RWPE2 (cell line): ENCODE measurements at places on chromosomes 16 and 17.

DNA sequence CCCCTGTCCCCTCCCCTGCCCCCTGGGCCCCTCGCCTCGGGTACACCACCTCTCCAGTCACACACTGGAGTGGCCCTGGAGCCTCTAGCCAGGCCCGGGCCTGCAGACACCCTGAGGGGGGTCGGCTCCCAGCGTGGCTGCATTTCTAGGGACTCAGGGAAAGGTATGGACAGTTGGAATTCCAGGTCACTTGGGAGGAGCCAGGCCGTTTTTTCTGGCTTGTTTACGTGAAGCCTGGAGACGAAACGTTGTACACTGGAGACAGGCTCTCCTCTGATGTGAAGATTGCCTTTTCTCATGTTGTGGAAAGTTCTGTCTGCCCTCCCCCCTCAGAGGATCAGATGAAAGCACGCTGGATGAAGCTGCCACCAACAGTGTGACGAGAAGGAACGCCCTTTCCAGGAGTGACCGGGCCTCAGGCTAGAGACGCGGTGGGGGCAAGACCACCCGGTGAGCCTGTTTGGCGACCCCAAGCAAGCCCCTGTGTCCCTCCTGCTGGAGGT is 4.0 kb upstream of the PPP1R27 start:
- no peak for DNase-seq

GRCh38 chr16:17374668-17375255 is 96.0 kb downstream of the XYLT1 start:
- DNase-seq, result no peak

GRCh38 chr17:65638221-65638975 is 77.0 kb upstream of the AXIN2 start:
- DNase-seq, result no peak

GRCh38 chr16:24156777-24157176 is 99.4 kb upstream of the CACNG3 start:
- no peak for DNase-seq

GRCh38 chr17:42518046-42518754 is 17.8 kb upstream of the NAGLU start:
- DNase-seq, result peak; percentile 85

- DNase-seq, result peak; percentile 79
These were observed 6.1 kb downstream of the GJD3 start for GRCh38 chr17:40358323-40359038.

DNA sequence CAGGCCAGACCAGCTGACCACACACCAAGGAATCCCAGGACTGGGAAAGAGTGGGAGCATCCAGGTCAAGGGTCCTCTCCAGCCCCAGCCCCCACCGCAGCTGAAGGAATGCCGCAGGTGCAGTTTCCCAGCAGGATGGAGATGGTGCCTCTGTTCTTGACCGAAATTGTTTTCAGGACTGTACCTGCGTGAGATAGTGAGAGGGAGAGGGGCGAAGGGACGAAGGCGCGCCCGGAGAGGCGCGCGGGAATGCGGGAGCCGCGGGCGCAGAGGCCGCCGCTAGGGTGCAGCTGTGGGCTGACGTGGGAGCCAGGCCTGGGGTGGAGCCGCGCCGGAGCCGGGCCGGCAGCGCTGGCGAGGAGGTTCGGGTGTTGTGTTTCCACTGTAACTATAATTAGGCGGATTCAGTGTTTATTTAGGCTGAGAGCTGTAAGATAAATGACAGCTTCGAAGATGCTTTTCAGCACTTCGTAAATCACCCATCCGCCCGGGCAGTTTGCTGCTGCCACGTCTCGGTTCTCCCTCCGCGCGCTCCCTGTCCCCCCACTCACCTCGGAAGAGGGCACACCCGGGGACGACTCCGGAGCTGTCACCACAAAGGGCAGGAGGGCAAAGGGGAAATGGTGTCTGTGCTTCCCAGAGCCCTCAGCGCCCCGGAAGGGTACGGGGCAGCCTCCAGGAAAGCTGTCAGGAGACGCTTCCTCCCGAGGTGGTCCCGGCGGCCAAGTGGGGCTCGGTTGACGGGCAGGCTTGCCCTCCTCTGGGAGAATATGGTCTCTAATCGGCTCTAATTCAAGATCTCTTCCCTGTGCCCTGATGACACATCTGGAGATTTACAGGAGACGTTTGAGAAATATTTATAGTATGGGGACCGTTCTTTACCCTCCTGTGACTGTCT is 38.2 kb downstream of the HOXB1 start:
- DNase-seq, result no peak

GRCh38 chr17:35017021-35017420 is 36.7 kb downstream of the LIG3 start:
- DNase-seq, result no peak

DNA sequence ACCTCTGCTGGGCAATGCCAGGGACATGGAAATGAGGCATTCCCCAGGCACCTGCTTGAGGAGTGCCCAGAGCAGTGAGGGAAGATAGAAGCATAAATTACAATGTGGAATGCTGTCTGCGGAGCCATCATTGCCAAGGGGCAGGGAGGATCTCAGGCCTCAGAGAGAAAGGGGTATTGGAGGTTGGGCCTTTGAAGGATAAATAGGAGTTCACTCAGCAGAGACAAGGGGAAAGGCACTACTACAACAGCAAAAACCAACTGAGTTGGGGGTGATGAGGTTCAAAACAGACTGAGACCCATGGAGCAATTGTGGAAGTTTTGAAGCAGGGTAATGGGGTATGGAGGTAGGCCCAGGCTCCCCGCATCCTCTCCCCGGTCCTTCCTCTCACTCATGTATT is 32.8 kb downstream of the SREBF1 start:
- DNase-seq, result no peak

- DNase-seq, result no peak
These were observed 2.9 kb downstream of the SLC47A2 start for GRCh38 chr17:19713462-19713861.

DNA sequence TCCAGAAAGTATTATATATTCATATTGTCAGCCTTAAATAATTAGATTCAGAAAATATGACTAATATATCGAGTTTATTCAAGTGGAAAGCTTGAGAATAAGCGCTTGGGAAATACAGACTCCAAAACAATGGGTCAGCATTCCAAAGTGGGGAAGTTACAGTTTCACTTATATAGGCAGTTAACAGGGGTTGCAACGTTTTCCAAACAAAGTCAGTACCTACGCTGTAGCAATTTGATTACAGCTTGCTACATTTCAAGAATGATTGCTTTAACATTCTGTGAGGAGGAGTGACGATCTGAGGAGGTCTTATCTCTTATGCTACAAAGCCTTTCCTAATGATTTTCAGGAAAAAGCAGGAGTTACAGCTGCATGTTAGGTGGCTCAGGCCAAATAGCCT is 34.2 kb upstream of the HS3ST3A1 start:
- no peak for DNase-seq

GRCh38 chr17:13597723-13598347 is 3.9 kb downstream of the HS3ST3A1 start:
- no peak for DNase-seq

DNA sequence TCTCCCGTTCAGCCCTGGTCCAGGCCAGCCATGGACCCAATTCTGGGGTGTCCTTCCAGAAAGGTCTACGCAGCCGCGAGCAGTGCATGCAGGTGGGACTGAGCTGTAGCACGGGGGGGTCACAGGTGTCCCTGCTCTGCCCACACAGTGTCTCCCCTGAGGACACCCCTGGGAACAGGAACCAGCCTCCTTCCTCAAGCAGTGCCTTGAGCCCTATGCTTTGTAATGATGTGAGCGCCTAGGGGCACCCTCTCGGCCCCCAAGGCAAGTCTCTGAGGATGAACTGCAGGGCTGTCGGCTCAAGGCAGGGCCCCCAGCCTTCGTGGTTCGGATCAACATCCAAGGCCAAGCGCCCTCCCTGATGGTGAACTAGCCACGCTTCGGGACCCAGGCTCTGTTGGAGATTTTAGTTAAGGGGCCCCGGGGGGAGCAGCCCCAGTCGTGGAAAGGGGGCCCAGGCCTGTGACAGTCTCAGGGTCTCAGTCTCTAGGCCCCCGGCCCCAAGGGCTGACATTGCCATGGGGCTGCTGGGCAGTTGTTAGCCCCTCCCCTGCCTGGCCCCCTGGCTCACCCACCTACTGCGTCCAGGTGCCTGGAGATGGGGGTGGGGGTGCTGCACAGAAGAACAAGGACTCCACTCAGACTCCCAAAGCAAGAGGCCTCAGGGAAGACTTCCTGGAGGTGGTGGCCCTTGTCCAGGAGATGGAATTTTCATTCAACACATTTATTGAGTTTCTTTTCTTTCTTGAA is 2.3 kb downstream of the IL17C start:
- peak; percentile 57 for DNase-seq

- no peak for DNase-seq
These were observed 378.0 kb upstream of the C16orf82 start for GRCh38 chr16:26688699-26689098.

DNA sequence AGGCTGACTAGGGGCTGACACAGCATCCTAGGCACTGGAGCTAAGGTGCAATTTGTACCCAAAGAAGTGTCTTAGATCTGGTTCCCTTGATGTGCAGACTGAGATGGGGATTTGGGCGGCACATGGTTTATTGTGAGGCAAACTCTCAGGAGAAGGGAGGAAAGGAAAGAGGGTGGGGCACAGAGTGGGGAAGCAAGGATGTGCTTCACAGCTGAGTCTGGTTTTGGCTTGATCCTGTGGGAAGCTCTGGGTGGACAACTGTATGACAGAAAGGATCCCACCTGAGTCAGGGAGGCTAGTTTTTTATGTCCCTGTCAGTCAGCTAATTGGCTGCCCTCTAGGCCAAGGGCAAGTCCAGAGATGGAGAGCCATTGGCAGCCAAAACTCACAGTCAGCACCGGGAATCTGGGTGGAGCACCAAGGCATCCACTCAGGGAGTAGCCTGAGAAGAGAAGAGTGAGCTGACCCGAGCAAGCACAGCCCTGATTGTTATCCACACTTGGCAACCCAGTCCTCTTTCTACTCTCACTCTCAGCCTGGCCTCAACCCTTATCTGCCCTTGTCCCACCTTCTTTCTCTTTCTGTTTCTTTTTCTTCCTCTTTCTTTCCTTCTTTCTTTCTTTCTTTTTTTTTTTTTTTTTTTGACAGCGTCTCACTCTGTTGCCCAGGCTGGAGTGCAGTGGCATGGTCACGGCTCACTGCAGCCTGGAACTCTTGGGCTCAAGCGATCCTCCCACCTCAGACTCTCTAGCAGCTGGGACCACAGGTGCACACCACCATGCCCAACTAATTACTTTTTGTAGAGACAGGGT is 12.0 kb downstream of the ARL4D start:
- no peak for DNase-seq

DNA sequence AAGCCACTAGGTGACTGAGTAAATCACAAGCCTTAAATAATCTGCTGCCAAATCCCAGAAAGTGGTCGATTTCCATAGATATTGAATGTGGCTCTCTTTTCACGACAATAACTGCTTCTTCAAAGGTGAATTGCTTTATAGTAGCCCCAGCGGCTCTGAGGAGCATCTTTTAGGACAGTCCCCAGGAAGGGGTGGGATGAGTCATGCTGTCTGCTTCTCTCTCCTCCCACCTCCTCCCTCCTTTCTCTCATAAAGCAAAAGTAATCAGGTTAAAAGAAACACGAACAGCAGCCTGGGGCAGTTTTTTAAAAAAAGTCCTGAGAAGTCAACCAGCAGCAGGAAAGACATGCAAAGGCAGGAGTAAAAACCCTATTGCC is 1.8 kb downstream of the KIAA0513 start:
- DNase-seq, result no peak

DNA sequence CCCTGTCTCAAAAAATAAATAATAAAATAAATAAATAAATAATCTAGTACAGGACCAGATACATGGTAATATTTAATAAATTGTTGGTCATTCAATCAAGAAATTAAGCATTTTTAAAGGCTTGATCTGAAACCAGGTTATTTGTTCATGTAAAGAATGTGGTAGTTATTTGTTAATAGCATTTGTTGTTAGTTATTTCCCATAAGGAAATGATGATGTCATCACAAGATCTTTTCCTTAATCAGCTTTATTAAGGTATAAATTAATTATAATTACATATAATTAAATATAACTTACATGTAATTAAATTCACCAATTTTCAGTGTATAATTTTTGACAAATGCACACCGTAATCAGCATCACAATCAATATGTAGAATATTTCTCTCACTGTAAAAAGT is 19.5 kb upstream of the DHX40 start:
- no peak for DNase-seq

GRCh38 chr16:50126183-50126582 is 26.9 kb upstream of the TENT4B start:
- DNase-seq, result no peak

DNA sequence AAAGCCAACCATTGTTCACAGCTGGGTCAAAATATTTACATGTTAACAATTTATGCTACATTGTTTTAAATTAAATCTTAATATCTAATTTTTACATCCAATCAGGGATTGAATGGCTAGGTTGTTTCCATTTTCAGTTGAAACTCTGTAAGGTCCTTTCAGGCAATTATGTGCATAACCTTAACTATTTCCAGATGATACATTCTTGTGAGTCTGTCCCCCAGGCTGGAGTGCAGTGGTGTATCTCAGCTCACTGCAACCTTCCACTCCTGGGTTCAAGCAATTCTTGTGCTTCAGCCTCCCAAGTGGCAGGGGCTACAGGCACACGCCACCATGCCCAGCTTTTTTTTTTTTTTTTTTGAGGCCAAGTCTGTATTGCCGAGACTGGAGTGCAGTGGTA is 10.4 kb downstream of the CDC42EP4 start:
- DNase-seq, result no peak

DNA sequence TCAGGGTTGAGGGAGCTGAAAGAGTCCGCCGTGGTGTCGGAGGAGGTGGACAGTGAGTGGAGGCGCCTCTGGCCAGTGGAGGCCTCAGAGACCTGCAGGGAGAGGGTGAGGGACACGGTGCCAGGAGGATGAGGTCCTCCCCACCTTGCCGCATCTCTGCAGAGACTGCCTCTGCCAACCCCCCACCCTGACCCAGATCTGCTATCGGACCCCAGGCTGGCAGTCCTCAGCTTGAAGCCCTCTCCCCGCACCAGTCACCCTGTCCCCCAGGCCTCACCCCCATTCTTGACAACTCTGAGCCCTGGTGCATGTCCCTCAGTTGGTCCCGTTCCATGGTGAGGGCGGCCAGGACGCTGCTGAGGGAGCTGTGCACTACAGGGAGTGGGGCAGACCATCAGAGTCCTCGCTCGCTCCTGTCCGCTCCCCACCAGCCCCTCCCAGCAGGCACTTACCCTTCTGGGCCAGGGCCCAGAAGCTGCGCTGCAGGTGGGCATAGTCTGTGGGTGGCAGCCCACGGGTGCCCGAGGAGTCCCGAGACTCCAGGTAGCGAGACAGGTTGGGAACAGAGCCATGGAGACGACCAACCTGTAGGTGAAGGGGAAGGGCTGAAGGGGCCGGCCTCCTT is 5.4 kb downstream of the OSBPL7 start:
- DNase-seq, result no peak

DNA sequence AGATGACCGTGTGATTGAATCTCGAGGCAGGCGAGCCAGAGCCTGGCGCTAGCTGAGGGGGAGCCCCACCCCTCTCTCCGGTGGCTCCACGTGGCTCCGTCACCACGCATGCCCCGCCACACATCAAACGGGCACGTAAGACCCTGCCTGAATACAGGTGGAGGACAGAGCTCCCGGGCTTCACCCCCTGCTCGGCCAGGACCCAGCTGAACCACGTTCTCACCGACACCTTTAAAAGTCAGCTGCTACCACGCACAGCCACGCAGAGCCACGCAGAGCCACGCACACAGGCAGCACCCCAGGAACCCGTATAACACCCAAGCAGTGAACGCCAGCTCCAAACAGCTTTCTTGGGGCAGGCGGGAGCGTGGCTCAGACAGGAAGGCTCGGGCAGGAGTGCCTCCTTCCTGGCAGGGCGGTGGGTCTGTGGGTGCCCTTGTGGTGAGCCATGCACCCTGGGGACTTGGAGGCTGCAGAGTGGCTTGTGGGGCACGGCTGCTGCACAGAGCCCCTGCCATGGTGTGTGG is 4.4 kb downstream of the TMEM204 start:
- DNase-seq, result peak; percentile 55

GRCh38 chr16:47523342-47524006 is 62.3 kb downstream of the PHKB start:
- DNase-seq, result no peak

GRCh38 chr16:24700549-24701392 is 28.7 kb upstream of the TNRC6A start:
- peak; percentile 85 for DNase-seq
